ENCODE measurements at places on chromosomes 12 and 14.

DNA sequence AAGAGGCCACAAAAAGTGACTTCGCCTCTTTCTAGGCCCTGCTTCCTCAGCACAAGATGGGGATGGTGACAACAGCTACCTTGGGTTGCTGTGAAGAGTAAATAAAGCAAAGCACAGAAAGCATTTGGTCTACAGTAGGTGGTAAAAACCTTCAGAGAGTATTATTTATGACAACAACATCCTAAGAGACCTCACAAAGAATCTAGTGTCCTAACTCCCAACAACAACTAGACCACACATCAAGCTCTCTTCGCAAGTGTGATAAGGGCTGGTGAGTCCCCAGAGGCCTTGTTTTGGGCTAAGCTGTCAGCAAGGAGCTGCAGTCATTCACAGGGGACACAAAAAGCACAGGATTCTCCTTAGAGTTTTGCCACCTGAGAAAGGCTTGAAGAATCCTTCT lies 84.9 kb downstream of the EFCAB11 start:
- DNase-seq, result no peak

DNA sequence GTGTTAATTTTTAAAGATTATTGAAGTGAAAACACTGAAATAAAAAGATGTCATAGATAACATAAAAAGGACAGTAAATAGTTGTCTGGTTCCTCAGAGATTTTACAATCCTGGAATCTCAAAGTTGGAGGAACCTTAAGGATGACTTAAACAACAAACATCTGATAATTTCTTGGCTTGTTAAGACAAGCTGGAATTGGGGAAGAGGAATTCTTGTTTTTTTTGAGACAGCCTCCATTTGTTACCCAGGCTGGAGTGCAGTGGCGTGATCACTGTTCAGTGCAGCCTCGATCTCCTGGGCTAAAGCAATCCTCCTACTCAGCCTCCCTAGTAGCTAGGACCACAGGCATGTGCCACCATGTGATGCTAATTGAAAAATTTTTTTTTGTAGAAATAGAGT lies 2.3 kb downstream of the ZNF410 start:
- no peak for DNase-seq

DNA sequence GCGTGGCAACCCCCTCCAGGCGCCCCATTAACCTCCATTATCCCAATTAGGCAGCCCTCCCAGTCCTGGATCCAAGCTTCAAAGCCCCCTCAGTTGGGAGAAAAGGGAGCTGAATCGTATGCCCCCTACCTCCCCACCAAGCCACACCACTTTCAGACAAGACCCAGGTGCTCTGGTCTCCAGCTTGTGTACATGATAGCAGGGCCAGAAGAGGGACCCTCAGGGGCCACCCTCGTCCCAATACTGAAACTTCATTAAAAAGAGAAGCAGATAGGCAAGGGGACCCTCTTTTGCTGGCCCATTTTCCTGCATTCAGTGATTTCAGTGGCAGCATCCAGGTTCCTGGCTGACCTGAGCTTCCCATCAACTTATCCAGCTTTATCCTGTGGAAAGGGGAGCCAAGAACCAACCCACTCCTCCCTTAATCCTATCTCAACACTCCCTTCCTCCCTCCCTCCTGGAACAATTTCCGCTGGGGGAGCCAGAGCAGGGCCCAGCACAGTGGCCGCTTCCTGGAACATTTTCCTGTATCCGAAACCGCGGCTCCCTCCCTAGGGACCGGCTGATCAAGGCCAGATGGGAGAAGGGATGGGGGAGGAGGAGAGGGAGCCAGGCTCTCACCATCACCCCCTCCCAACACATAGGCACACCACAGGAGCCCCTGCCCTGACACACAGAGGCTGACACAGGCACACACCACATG lies 9.5 kb upstream of the SP7 start:
- peak; percentile 90 for DNase-seq

DNA sequence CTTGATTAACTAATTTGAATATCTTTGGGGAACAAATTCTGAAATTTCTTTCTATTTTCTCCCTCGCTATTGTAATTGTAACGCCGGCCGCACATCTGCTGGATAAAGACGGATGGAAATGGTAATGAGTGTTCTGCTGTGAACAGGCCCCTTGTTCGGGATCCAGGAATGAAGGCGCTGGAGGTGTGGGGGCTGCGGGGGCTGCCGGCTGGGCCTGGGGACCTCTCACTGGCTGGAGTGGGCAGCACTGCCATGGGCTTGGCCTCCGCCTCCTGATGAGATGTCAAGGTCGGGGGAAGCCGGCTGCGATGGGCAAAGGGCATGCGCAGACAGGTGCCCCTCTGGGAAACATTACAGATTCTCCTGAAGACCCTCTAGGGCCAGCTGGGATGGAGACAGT lies 175.4 kb downstream of the PHETA1 start:
- DNase-seq, result no peak

- no peak for DNase-seq
These were observed 733 bp upstream of the KLHDC2 start for GRCh38 chr14:49767270-49767570.

DNA sequence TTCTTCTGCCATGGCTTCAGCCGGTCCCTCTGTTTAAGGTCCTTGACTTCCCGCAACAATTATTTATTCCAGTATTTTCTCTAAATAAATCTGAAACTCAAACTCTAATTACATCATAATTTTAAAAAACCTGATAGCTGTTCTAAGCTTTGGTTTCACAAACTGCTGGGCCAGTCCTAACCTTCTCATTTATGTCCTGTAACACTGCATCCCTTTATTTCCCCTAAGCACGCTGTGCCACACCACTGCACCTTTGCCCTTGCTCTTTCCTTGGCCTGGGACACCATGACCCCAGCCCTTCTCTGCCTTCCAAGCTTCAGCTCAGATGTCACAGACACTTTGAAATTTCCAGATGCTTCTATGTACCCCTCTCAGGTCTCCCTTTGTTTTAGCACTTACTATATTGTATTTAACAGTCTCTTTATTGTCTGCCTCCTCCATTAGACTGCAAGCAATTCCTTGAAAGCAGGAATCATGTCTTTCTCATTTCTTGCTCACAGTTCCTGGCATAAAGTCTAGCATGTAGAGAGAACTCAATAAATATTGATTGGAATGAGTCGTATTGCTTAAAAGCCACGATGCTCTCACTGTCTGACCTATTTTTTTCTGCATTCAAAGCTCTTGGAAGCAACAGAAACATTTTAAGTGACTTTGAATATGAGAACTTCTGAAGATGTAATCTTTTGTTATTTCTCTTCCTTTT lies 111.1 kb downstream of the ERGIC2 start:
- DNase-seq, result no peak

DNA sequence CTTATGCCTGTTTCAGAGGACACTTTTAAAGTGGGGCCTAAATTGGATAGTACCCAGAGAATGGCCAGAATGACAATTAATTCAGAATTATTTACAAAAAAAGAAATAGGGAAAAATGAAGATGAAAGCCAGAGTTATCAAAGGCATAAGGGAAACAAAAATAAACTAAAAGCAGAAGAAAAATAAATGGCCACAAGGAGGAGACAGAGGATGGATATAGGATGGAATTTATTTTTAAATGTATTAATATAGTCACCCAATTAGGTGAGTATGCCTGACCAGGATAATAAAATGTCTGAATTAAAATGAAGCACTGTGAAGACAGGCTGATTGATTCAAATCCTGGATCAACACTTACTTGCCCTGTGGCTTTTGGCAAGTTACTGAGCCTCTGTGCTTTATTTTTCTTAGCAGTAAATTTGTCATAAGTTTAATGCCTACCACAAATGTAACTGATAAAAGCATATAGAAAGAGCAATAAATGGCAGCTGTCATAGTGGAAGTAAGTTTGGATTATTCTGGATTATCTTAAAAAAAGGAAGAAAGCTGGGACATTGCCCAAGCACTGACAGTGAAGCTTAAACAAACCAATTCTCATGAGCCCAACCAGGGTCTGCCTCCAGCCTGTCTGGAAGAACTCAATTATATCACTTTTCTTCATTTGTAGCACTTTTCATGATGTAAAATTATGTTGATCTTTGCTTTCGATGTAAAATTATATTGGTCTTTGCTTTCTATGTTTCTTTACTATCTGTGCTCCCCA lies 3.5 kb downstream of the CLEC9A start:
- DNase-seq, result peak; percentile 4

GRCh38 chr14:78016532-78016931 lies 153.6 kb upstream of the NRXN3 start:
- no peak for DNase-seq

- DNase-seq, result no peak
These were observed 22.1 kb upstream of the AQP2 start for GRCh38 chr12:49928471-49928870.

- DNase-seq, result no peak
These were observed 358.4 kb downstream of the DPF3 start for GRCh38 chr14:72535485-72535884.

GRCh38 chr12:120091371-120092090 lies 25.0 kb downstream of the RAB35 start:
- DNase-seq, result peak; percentile 24

DNA sequence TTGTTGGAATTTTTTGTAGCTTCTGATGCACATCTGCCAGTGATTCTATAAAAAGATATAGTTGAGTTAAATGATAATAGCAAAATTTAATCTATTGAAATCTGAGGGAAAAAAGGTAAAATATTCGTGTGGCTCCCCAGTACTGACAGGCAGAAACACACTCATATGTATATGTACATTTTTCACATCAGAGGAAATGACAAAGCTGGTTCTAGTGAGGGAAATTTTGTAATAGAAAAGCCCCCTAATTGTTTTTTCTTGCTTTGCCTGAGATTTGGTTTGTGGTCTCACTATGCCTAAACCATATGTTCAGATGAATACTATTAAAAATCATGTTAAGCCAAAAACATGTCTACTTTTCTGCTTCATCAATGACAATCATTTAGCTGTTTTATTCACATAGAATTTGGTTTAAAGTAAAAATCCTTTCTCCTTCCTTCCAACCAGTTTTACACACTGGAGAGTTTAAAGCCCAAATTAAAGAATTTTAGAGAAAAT lies 203.5 kb downstream of the ANO6 start:
- no peak for DNase-seq

DNA sequence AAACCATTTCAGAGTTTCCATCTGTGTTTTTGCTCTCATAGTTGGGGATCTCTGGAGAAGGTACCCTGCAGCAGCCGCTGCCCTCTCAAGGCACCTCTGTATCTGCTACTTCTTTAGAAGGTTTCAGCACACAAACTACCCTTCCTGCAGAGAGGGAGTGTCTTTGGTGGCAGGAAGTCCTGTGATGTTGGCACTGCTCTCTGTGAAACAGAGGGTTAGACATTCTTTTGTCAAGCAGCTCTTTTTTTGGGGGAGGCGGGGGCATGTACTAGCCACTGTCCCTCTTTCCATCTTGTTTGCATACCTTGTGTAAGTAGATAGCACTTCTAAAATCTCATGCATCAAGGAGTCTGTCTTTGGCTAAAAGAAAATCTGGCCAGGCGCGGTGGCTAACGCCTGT lies 352.6 kb downstream of the BMP4 start:
- DNase-seq, result no peak

DNA sequence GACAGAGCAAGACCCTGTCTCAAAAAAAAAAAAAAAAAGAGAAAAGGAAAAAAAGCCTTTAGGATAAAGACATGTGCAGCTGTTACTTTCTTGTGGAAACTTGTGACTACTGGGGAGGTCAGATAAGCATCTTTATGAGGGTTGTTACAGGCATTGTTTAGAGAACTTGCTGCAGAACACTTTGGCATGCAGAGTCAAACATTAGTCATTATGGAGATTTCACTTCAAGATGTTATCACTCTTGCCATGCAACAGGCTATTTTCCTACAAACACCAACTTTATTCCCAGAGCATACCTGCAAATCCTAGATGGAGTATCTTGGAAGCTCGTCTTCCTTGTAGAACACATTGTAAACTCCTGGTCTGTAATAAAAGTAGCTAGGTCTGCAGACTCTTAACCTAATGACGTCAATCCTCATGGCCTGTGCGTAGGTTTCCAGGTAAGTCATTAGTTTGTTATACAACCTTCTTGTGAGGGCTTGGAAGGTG lies 36.3 kb upstream of the WDR89 start:
- DNase-seq, result no peak

DNA sequence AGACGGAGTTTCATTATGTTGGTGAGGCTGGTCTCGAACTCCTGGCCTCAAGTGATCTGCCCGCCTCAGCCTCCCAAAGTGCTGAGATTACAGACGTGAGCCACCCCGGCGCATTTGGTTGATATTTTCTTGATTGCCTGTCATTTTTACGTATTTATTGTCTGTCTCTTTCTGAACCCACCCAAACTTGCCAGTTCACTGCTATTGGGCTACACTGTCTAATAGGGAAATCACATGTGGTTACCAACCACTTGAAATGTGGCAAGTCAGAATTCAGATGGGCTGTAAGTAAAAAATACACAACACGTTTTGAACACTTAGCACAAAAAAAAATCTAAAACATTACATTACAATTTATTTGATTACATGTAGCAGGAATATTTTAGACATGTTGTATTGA lies 2.1 kb downstream of the WSB2 start:
- DNase-seq, result no peak

GRCh38 chr12:103397536-103397935 lies 98.2 kb downstream of the C12orf42 start:
- DNase-seq, result no peak

- DNase-seq, result no peak
These were observed 98.3 kb downstream of the DNAH10 start for GRCh38 chr12:123860377-123860776.
